ENCODE measurements at places on chromosomes 16 and 17.
A peak's percentile ranks its signal among the peaks of the same experiment; 100 is the strongest.

DNA sequence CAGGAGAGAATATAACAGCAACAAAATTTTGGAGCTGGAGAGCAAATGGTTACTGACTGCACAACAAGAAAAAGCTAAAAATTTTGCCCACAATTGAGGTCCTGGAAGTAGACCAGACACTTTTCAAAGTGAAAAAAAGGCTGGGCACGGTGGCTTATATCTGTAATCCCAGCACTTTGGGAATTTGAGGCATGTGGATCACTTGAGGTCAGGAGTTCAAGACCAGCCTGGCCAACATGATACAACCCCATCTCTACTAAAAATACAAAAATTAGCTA, 22.9 kb downstream of the TUBD1 start:
- no peak for DNase-seq

GRCh38 chr16:53680756-53681155, 22.9 kb downstream of the RPGRIP1L start:
- no peak for DNase-seq

DNA sequence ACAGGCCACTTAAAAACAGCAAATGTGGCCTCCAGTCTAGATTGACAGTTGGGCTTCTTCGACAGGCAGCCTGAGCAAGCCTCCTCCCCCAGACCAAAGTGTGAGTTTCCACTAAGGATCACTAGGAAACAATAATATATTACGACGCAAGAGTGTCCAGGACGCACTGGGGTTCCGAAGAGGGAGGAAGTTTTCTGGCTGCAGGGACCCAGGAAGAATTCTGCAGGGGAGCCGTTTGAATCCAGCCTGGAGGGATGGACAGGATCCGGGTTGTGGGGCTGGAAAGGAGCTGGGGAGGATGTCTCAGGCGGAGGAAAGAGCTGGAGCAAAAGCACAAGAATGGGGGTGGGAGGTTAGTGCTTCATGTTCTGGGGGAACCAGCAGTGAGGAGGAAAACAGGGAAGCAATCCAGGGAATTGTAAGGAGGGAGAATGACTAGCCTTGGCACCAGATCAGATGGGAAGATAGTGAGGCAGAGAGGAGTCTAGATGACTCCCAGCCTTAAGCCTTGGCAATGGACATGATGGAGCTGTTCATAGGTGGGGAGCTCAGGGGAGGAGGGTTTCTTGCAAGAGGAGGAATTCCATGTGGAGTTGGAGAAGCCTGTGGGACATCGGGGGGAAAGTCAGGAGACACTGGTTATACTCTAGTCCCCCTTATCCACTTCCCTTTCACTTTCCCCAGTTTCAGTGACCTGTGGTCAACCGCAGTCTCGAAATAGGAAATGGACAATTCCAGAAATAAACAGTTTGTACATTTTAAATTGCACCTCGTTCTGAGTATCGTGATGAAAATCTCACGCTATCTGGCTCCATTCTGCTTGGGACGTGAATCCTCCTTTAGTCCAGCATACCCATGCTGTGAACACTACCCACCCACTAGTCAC, 26.6 kb downstream of the NGFR start:
- no peak for DNase-seq

DNA sequence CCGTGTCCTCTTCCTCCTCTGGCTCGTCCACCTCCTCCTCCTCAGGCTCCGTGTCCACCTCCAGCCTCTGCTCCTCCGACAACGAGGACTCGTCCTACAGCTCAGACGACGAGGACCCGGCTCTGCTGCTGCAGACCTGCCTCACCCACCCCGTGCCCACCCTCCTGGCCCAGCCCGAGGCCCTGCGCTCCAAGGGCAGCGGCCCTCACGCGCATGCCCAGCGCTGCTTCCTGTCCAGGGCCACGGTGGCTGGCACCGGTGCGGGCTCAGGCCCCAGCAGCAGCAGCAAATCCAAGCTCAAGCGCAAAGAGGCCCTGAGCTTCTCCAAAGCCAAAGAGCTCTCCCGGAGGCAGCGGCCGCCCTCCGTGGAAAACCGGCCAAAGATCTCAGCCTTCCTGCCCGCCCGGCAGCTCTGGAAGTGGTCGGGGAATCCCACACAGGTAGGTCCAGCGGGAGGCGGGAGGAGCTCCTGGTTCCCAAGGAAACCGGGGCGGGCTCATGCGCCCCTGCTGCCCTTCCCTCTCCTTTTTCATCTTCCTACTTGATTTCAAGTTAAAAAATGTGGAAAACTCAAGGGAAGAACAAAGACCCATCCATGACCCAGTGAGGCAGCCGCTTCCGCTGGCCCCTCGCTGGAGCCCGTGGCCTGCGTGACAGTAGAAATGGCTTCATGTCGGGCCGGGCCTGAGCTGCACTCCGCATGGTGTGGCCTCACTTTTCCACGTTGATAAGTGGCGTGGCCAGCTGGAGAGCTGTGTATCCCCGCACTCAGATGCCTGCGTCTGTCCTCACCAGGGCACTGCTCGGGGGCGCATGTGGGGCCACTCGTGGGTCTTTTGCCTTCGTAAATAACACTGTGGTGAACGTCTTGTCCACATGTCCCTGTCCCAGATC, 50.7 kb downstream of the ACTG1 start:
- no peak for DNase-seq

DNA sequence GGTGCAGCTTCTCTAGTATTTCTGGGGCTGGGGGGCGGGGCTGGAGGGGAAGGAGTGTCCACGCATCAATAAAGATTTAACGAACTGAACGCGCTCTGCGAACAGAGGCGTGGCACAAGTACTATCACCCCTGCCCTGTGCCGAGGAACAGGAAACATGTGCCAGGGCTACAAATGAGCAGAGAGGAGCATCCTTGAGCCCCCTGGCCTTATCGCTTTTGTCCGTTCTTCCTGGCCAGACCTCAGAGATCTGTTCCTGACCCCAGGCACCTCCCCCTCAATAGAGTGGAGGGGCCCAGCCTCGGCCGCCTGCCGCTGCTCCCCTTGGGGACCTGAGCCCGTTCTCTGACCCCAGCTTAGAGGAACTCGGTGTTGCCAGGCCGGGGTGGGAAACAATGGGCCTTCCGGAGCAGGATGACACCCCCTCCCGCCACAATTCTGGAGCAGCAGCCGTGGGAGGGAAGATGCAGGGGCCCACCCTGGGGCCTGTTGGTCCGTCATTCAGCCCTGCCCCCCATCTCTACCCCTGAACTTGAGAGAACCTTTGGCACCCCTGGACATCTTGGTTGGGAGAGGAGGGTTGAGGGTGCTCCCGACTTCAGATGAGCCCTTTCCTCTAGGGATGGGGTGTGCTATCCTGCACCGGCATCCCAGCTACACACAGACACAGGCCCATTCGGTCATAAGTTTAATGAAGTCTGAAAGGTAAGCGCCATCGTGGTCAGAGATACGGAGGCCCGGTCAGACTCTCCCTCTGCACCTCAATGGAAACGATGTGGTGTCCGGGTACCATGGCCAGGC, 1.1 kb downstream of the NAA38 start:
- DNase-seq: peak; percentile 74

DNA sequence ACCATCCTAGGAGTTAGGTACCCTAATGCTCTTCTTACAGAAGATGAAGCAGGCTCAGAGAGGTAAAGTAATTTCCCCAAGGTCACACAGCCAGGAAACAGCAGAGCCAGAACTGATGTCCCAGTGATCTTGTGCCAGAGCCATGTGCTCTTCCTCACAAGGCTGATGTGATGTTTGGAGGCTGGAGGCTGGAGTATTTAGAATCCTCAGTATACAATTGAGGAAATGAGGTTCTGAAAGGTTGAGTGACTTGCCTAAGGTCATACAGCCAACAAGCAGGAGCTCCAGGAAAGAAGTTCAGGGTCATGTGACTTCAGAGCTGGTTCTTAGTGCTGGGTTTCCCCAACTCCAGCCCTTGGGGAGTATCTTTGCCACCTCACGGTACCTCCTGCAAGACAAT, 18.5 kb downstream of the ITPRIPL2 start:
- DNase-seq: no peak

GRCh38 chr17:69962436-69962995, 112.5 kb upstream of the KCNJ16 start:
- no peak for DNase-seq

- DNase-seq: no peak
These were observed 41.8 kb downstream of the TEKT5 start for GRCh38 chr16:10652730-10653590.

GRCh38 chr17:2107506-2107905, 52.6 kb downstream of the HIC1 start:
- no peak for DNase-seq

DNA sequence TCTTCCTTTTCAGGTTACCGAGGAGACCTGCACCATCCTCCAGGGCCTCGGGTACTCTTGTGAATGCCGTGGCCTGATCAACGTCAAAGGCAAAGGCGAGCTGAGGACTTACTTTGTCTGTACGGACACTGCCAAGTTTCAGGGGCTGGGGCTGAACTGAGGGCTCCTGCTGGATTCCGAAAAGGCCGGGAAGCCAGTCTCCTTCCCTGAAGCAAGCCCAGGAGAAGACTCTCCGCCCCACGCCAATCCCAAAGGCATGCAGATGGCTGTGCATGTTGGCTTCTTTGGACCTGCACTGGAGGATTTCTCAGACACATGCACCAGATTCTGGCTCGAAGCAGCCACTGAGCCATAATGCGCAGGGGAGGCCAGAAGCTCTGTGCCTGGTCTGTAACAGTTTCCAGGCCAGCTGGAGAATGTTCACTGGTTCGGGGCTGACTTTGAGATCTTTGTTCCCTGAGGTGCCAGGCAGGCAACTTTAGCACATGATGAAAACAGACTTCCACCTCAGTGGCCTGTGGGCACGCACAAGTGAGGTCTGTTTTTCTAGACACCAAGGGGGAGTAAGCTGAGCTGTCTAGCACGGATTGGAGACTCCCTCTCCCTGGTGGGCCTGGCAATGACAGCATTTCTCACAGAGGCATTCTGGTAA, 49.1 kb downstream of the ADCY7 start:
- DNase-seq: no peak

DNA sequence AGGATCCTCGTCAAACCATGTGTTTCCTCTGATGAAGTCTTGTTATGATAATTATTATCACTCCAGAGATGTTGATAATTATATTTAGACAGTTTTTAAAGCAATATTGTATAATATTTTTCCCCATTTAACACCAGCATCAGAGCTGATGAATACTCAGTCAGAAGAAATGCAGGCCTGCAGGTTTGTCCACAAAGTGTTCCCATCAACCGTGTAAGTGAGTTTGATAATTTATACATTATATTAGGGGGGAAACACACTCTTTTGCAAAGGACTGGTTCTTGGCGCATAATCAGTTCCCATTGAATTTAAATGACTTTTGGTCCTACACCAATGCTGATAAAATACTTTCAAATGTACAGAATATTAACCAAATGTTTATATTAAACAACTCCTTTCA, 454.8 kb downstream of the TOX3 start:
- DNase-seq: no peak

- peak; percentile 51 for DNase-seq
These were observed 647.7 kb upstream of the SOX9 start for GRCh38 chr17:71472809-71473789.

GRCh38 chr17:43578404-43578698, 32.2 kb upstream of the ETV4 start:
- DNase-seq: no peak

GRCh38 chr17:20218272-20218671, 209.1 kb downstream of the SPECC1 start:
- DNase-seq: no peak

GRCh38 chr16:84557504-84557903, 53.0 kb upstream of the MEAK7 start:
- no peak for DNase-seq

GRCh38 chr17:28188841-28189263, 130.1 kb upstream of the TMEM97 start:
- DNase-seq: no peak

DNA sequence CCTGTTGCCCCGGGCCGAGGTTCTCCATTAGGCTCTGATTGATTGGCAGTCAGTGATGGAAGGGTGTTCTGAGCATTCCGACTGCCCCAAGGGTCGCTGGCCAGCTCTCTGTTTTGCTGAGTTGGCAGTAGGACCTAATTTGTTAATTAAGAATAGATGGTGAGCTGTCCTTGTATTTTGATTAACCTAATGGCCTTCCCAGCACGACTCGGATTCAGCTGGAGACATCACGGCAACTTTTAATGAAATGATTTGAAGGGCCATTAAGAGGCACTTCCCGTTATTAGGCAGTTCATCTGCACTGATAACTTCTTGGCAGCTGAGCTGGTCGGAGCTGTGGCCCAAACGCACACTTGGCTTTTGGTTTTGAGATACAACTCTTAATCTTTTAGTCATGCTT, 74.2 kb downstream of the HAPSTR1 start:
- no peak for DNase-seq

DNA sequence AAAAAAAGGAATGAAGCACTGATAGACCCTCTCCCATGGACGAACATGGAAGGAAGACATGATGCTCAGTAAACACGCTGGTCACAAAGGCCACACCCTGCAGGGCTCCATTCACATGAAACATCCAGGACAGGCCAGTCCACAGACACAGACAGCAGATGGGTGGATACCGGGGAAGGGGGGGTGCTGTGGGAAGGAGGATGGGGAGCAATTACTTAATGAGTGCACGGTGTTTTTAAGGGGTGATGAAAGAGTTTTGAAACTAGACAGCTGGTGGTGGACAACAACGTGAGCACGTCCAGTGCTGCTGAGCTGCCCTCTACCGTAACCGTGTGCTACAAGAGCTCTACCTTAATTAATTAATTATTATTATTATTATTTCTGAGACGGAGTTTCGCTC, 6.0 kb upstream of the SLC16A3 start:
- DNase-seq: no peak

GRCh38 chr17:42421507-42422338, 1.3 kb downstream of the CAVIN1 start:
- DNase-seq: no peak

- no peak for DNase-seq
These were observed 90.3 kb upstream of the CHMP6 start for GRCh38 chr17:80901319-80901718.

- DNase-seq: no peak
These were observed 8.1 kb downstream of the CRISPLD2 start for GRCh38 chr16:84827897-84828296.

GRCh38 chr16:89918453-89919347, at the start of gene MC1R:
Gene MC1R, plus strand, starts transcription at chr16:89918862. Its CDS starts 397 bp downstream, at chr16:89919259.
- DNase-seq: peak; percentile 75

DNA sequence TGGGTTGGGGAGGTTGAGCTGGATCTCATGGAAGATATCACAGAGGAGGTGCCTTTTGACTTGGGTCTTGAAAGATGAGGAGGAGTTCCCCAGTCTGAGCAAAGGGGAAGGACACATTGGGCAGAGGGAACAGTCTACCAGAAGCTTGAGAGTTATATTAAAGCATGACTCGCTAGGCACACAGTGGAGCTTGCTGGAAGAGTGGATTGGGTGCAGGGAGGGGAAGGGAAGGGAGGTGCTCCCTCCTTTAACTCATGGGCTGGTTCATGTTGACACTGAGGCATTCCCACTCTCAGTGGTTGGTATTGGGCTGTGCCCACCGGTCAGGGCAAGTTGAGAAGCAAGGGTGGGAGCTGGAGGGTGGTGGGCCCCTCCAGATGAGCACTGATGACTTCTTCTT, 5.9 kb downstream of the TMEM98 start:
- DNase-seq: no peak
